ENCODE measurements at places on chromosomes 1 and 21. TPM values are rescaled to one million over a fixed set of nuclear protein-coding genes. Genes with fewer than 3 reads are reported as not detected.

DESI2 gene
- total RNA-seq = 29.8 TPM

CRYBG2 gene
- total RNA-seq = 48.9 TPM

GRCh38 chr1:24909388-24909898 is 20.6 kb downstream of the RUNX3 start:
- peak; percentile 68 for DNase-seq

- no peak for DNase-seq
Measured at GRCh38 chr21:14677013-14677412, 130.9 kb upstream of the SAMSN1 start.

- DNase-seq = no peak
Measured at GRCh38 chr21:31235671-31236450, 108.2 kb downstream of the TIAM1 start.

DNA sequence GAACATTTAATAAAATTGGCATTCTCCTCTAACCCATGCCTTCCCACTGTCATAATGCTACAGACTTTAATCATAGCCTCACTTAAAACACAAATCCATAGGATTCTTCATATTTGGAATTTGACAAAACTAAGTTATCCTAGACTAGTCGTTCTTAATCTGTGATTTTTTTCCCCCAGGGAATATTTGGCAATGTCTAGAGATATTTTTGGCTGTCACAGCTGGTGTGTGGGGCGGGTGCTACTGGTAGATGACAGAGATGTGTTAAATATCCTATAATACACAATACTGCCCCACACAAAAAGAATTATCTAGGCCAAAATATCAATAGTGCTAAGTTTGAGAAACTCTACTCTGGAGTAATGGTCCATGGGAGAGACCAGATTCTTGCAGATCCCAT is 95.8 kb upstream of the HMGB4 start:
- no peak for DNase-seq

DNA sequence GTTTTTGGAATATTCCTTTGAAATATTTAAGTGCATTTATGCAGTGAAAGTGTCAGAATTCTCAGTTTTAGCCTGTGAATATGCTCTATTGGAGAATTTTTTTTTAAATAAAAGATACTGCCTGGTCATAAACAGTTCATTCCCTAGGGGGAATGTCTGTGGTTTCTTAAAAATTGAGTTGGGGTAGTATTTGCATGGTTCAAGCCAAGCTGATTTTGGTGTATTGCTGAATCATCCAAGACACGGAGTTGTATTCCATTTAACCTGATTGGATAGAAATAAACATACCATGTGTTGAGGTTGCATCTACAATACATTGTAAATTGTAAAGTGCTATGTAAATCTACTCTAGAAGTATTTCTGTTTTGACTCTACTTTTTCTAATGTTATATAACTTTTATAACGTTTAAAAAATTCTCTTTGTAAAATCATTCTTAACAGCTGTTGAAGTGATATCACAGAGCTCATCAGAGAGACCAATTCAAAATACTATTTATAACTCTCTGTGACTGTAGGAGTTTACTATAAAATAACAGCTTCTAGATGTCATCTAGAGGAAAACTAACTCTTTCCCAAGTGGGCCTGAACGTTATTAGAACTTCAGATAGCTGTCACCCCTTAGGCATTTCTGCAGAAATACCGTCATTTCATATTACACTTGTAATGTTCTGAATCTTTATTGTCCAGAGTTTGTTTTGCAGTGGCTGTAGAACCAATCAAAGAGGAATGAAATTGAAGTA is 199.1 kb downstream of the USP25 start:
- no peak for DNase-seq

GRCh38 chr1:42964044-42964812 is 5.6 kb upstream of the SLC2A1 start:
- DNase-seq = no peak

GRCh38 chr1:87103074-87103473 is 188.6 kb downstream of the HS2ST1 start:
- DNase-seq = no peak
